ENCODE measurements at places on chromosomes 2 and 18. TPM values are rescaled to one million over a fixed set of nuclear protein-coding genes. Genes with fewer than 3 reads are reported as not detected.

The NAT8 gene
- not detected for total RNA-seq

The DAPL1 gene
- total RNA-seq = not detected

The CD302 gene
- total RNA-seq = 1.9 TPM

The SGPP2 gene
- total RNA-seq = 1.3 TPM

The SIX2 gene
- total RNA-seq = not detected

Data from parietal lobe (tissue), 2 donors.